ENCODE measurements at places on chromosomes 5 and 9. TPM values are rescaled to one million over a fixed set of nuclear protein-coding genes. Genes with fewer than 3 reads are reported as not detected.

CATSPER3 gene
- 0.32 TPM for total RNA-seq

DNA sequence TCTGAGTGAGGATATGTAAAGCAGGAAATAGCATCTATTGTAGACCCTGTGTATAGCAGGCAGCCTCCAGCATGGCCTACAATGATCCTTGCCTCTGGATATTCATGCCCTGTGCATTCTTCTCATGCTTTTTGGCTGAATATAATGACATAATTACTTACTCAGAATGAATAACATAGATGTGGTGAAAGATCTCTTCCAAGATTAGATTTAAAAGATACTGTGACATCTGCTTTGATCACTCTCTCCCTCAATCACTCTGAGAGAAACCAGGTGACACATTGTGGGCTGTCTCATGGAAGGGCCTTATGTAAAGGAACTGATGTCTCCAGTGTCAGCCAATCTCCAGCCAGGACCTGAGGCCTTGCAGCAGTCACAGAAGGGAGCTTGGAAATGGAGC, 376.7 kb downstream of the DNAH5 start:
- no peak for DNase-seq

- no peak for DNase-seq
Measured at GRCh38 chr9:77554586-77555105, 93.5 kb downstream of the GNA14 start.

P4HA2 gene
- 34.8 TPM for total RNA-seq

Measured in breast epithelium (tissue), 4 donors.